NCI-H187 treated with DMSO at 0.1 percent for 48 hours (cell line): ENCODE measurements at places on chromosomes 6 and 20.

GRCh38 chr6:119077391-119077642 is 1.1 kb downstream of the FAM184A start:
- no peak for DNase-seq

GRCh38 chr20:7693761-7694160 is 246.5 kb downstream of the HAO1 start:
- no peak for DNase-seq

DNA sequence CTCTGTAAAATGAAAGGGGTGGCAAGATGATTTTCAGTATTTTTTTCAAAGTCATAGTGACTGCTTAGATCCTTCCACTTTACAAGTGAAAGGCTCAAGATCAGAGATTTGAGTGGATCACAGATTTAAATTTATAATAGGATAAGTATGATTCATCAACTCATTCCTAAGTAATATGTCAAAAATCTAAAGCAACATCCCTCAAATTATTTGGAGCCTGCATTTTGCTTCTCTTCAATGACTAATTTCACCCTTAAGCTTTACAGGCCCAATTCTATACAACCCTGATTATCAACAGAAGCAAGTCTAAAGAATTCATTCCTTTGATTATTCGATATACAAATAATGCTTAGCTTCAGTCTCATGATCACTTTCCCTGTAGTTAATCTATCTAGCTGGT is 93.9 kb upstream of the HEY2 start:
- no peak for DNase-seq

DNA sequence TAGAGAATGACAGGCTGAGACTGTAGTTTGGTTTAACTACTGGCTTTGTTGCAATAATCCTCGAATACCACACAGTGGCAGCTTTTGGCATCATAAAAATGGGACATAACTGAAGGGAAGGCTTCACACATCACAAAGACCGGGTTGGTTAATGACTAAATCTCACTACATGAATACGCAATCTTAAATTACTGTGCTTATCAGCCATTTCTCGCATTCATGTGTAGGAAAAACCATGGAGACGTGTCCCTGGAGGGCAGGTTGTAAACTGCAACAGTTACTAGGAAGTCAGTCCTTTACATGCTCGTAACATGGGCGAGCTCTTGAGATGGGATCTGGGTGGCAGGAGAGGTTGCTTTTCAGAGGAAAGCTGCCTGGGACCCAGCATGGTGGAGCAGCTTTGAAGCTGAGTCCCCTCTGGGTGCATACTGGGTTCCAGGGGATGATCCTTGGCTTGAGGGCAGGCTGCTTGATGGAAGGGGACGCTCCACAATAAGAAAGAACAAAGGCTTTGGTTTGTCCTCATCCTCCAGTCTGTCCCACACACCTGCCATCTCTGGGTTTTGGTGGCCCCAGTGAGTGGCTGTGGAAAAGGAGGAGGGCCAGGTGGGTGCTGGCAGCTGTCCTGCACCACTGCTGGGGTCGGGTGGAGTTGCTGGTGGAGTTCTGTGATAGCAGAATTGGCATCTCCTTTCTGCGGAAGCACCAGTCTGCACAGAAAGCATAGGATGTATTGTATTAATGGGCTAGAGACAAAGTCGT is 2.1 kb downstream of the RPS21 start:
- DNase-seq = no peak

GRCh38 chr20:42485556-42485955 is 704.1 kb downstream of the PTPRT start:
- no peak for DNase-seq
